ENCODE measurements at places on chromosomes 4 and X. TPM values are rescaled to one million over a fixed set of nuclear protein-coding genes. Genes with fewer than 3 reads are reported as not detected.

The SLC35A2 gene
- 25.4 TPM for total RNA-seq

The GPM6B gene
- total RNA-seq = 4.4 TPM

DNA sequence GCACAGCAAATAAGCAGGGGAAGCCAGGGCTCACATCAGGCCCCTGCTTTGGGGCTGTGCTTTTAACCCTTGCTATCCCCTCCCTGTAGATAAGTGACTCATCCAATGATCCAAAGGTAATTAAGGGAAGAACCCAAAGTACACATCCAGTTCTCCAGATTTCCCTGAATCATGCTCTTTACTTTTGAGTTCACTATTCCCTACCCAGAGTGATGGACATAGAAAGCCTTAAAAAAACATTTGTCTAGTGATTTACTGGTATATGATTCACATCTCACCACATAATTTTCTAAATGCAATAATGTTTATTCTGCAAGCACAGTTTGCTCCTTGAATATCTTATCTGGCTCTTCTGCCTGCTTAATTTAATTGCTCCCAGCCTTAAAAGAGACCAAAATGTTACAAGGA, 136.2 kb downstream of the PPP3CA start:
- DNase-seq = peak; percentile 87

DNA sequence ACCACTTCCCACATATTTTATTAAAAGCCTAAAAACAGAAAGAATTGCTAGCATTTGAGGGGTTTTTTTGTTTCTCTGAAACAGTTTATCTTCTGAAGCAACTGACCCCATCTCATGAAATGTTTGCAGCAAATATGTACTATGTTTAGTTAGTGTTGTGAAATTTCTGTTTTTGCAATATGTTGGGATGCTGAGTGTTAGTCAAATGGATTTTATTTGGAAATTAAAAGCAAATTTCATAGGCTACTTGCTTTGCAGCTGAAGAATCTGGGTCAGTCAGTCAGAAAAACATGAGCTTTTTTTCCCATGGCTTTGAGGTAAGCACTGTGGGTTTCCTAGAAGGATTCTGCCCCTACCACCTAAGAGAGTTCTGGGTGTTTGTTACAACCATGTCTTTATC, 184.9 kb upstream of the DKK2 start:
- DNase-seq = no peak

The USP51 gene
- 1.0 TPM for total RNA-seq

DNA sequence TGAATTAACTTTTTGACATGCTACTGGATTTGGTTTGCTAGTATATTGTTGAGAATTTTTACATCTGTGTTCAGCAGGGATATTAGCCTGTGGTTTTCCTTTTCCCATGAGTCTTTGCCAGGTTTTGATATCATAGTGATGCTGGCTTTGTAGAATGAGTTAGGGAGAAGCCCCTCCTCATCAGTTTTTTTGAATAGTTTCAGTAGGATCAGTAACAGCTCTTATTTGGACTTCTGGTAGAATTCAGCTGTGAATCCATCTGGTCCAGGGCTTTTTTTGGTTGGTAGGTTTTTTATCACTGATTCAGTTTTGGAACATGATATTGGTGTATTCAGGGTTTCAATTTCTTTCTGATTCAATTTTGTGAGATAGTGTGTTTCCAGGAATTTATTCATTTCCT, 790.4 kb upstream of the GRID2 start:
- no peak for DNase-seq

GRCh38 chrX:22196149-22196548, 76.6 kb upstream of the CBLL2 start:
- no peak for DNase-seq

GRCh38 chrX:133745349-133745748, 240.0 kb downstream of the GPC3 start:
- DNase-seq = no peak

- DNase-seq = no peak
Observed at GRCh38 chr4:31239886-31240285, 519.7 kb downstream of the PCDH7 start.

- peak; percentile 92 for DNase-seq
Observed at GRCh38 chr4:157014621-157015591, 43.3 kb upstream of the PDGFC start.

The SOWAHB gene
- total RNA-seq = not detected

DNA sequence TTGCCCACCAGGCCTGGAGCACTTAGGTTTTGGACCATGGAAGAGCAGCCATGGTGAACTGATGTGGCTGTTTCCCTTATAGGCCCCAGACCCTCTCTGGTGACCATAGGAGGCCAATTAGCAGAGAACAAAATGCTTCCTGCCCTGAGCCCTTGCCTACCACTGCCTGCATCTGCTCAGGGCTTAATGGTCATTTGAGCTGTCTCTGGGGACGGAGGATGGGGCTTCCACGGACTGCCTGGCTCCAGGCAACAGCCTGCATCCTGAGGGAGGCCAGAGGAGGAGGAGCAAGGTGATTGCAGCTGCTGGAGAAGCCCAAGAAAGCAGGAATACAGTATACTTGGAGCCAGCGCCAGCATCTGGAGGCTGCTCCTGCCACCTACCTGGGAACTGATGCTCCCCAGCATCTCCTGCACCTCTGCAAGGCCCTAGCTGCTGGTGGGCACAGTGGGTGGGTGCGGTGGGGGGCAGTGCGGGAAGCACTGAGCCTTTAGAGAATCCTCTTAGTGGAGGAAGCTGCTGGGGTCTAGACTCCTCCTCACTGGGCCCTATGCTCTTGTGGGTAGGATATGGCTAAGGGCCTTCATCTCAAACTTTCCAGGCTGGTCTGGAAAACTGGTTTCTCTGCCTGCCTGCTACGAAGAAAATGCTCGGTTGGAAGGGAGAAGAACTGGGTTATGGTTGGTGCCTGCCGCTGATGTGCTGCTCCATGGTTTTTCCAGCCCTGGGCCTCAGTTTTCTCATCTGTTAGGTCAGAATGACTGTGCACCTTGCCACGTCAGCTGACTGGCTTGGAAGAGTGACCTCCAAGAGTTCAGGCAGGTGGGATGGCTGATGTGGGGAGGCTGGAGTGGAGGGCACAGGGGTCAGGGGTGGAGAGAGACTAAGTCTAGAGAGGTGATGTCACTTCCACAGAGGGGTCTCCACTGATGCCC, 158.8 kb upstream of the PJA1 start:
- no peak for DNase-seq

GRCh38 chr4:107900508-107900907, 30.8 kb upstream of the CYP2U1 start:
- no peak for DNase-seq

DNA sequence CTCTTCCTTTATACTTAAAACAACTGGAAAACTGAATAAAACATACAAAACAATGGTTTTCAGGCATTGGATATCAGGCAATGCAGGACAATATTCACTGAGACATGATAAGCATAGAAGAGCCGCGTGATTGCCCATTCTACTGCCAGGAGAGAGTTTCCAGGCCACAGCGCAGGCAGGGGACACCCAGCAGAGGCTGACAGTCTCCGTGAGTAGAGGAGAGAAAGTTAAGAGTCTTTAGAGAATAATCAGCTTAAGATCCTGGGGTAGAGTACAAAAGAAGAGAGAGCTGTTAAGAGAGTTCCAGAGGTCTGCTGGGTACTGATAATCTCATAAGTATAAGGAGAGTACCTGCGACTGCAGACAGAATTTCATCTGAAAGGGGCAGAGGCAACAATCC, 18.4 kb upstream of the FRAS1 start:
- DNase-seq = no peak

- no peak for DNase-seq
Observed at GRCh38 chrX:72079607-72080006, 52.1 kb downstream of the RTL5 start.

The P2RY4 gene
- not detected for total RNA-seq

GRCh38 chrX:86002076-86002896, 45.1 kb downstream of the CHM start:
- peak; percentile 6 for DNase-seq

DNA sequence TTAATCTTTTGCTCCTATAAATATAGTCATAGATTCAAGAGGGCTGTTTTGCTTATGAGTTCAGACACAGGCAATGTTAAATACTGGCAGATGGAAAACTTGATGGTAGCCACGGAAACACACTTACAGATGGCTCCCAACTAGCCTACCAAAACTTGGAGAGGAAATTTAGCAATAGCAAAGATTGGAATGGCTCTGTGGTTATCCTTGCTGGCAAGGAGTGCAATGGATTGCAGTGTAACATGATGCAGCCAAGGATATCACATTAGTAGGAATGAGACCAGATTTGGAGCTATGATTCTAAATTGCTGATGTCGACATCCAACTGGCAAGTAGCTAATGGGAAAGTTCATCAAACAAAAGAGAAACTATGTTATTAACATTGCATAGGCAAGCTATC, 791.0 kb upstream of the DIAPH2 start:
- DNase-seq = no peak

DNA sequence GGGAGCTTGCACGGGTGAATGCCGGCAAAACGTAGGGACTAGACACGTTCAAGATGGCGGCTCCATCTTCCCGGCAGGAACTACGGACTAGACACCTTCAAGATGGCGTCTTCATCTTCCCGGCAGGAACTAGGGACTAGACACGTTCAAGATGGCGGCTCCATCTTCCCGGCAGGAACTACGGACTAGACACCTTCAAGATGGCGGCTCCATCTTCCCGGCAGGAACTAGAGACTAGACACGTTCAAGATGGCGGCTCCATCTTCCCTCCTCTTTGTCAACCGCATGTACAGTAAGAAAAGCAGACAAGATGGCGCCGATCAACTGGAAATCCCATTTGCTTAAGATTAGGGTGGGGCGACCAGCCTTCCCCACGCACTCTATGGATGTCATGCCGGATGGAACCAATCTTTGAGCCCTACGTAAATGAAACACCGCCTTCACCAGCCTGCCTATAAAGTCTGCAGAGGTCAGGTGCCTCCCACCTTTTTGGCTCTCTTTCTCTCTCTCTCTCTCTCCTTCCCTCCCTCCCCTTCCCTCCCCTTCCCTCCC, 222.4 kb downstream of the CRLF2 start:
- DNase-seq = no peak

The GABRE gene
- 1.5 TPM for total RNA-seq

DNA sequence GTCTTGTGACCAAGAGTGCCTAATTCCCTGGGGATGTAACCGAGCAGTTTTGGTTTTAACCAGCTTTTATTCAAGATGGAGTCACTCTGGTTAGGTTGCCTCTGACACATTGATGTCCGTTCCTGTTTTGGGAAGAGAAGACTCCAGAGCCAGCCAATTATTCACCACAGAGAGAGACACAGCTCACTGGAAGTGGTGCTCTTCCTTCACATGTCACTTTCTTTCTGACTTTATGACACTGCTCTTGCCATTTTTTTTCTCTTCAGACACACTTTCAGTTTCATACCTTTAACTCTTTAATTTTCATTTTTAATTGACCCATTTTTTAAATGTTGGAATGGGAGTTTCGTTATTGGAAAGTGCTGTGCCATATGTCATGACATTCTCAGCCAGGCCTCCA, 418.4 kb upstream of the FSTL5 start:
- no peak for DNase-seq

DNA sequence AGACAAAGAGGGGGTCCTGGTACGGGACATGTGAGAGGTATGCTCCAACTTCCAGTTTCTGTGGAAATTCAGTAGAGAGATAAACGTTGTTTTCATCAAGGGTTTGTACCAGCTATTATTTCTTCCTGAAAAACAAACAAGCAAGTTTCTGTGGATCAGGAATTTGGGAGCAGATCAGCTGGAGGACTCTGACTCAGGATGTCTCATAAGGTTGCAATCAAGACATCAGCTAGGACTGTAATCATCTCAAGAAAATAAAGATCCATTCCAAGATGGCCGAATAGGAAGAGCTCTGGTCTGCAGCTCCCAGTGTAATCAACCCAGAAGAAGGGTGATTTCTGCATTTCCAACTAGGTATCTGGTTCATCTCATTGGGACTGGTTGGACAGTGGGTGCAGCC, 23.5 kb upstream of the NFKB1 start:
- peak; percentile 65 for DNase-seq

DNA sequence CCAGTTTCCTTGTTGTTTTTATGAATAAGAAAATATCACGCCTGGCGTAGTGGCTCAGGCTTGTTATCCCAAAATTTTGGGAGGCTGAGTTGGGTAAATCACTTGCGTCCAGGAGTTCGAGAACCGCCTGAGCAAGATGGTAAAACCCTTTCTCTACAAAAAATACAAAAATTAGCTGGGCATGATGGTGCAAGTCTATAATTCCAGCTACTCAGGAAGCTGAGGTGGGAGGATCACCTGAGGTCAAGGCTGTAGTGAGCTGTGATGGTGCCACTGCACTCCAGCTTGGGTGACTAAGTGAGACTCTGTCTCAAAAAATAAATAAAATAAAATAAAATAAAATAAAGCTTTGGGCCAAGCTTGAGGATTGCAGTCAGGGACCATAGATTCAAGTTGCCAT, 827.2 kb downstream of the FSTL5 start:
- no peak for DNase-seq

The PHOX2B gene
- not detected for total RNA-seq

DNA sequence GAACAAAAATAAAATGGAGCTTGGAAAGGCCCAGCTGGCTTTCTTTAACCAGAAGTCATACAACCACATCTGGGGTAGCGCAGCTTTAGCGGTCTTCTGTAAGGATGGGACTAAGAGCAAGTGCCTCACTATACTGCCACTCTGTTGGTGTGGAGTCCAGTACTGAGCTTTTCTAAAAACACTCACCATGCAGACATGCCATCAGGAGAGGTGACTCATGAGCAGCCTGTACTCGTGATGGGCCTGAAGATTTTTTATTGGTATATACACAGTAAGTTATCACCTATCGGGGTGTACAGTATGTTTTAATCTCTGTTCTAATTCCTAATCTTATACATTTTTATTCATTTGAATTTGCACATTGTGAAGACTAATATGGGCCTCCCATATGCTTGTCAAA, 9.6 kb downstream of the PPP3CA start:
- DNase-seq = peak; percentile 58

DNA sequence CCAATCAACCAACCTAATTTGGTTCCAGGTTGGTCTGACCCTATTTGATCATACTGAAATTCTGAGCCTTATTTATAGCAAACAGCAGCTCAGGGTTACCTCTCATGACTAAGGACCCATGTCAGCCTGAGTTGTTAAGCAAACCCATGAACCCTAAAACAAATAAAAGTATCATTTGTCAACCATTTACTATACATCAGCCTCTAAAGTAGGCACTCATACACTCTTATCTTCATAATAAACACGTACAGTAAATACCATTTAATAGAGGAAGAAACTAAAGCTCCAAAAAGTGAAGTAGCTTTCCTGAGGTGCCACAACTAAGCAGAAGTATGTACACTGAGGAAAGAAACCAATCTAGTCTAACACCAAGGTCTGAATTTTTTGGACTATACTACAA, 25.2 kb downstream of the MANBA start:
- DNase-seq = no peak

- peak; percentile 52 for DNase-seq
Observed at GRCh38 chrX:107659768-107660167, 31.5 kb downstream of the PRPS1 start.

GRCh38 chrX:2502668-2503519, 2.1 kb upstream of the DHRSX start:
- peak; percentile 13 for DNase-seq

- DNase-seq = peak; percentile 68
Observed at GRCh38 chrX:24242649-24243175, 71.2 kb downstream of the SUPT20HL2 start.

Measured in LHCN-M2 (cell line).